ENCODE measurements at places on chromosomes 7 and 10.

DNA sequence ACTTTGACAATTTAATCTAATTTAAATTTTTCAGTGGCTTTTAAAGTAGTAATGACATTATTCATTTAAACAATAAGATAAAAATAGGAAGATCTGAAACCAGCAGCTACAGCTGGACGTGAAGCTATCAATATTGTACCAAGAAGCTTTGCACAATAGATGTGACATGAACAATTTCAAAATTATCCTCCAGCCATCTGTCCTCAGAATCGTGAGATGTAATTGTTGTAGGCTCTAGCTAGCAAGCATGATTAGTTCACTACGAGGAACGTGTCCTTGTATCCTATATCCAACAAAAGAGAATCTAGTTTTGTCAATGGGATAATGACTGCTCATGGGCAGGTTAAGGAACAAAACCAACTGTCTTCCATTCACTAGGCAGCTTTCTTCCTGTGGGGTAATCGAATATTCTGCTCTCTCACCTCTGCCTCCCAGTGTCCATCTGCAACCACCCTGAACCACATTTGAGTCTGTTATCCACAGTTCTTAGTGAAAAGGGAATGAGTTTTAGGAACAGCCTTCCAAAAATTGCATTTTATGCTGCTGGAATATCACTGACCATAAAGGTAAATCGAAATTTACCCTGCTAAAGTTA, 247.3 kb downstream of the PARD3 start:
- DNase-seq = no peak

DNA sequence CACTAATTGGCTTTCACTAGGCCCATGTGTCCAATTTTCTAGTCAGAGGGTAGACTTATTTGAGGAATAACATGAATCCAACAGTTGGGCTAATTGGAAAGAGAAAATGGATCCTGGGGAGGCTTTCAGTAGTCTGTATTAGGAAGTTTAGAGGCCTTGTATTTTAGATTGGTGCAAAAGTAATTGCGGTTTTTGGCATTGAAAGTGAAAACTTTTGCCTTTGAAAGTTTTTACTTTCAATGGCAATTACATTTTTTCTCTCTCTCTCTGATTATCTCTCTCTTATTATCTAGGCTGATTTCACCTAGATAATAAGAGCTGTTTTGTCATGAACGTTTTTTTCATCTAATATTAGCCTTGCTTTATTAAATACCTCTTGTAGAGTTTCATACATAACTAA, 981.7 kb downstream of the REEP3 start:
- DNase-seq = no peak

DNA sequence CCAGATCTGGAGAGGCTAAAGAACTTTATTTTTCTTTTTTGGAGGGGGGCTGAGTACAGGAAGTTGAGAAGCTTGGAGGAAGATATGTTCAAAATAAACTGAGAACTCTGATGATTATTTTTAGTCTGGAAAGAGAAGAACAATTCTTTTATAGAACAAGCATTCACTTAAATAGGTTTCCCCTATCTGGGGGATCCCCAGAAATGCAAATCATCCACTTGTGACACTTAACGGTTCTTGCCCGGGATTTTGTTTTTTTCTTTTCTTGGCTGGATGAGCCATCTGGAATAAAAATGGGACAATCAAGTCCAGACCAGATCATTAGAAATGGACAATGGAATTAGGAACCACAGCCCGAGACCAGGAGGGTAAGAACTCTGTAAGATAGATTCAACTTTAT, 95.9 kb upstream of the EGR2 start:
- DNase-seq = no peak

GRCh38 chr7:18679261-18679660, 183.7 kb downstream of the HDAC9 start:
- no peak for DNase-seq

DNA sequence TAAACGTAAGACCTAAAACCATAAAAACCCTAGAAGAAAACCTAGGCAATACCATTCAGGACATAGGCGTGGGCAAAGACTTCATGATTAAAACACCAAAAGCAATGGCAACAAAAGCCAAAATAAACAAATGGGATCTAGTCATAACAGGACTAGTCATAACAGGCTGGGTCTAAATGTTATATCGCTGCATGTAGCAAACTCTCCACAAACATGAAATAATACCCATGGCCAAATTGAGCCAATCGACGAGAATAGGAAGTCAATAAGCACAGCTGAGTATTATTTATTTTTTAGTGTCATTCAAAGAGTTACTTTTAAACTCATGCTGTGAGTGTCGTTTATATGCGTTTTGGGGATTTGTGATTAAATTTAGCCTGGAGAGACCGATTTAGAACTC, 225.1 kb downstream of the TFEC start:
- DNase-seq = no peak

GRCh38 chr10:122419876-122420623, 34.4 kb upstream of the ARMS2 start:
- DNase-seq = no peak

- DNase-seq = no peak
These were observed 662.7 kb downstream of the PARD3 start for GRCh38 chr10:34152434-34152833.

GRCh38 chr10:25509151-25509550, 334.4 kb downstream of the GPR158 start:
- DNase-seq = no peak

GRCh38 chr10:100693821-100694220, 51.6 kb upstream of the PAX2 start:
- DNase-seq = no peak

- no peak for DNase-seq
These were observed 20.5 kb upstream of the DMTF1 start for GRCh38 chr7:87131771-87132170.

Measured in T-helper 9 cell (primary cell).